ENCODE measurements at places on chromosomes 11 and 22.

DNA sequence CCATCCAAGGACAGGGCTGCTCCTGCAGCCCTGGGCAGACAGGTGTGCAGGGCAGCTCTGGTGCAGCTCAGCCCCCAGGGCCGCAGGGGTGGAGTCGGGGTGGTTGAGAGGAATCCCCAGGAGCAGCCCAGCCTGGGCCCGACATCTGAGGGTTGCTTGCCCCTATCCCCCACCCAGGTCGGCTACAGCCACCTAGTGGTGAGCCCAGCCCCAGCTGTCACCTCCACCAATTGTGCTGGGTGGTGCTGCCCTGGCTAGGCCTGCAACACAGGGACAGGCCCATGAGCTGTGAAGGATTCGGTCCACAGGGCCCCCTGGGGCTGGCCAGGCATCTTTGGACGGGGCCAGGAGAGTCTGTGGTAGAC, 29.6 kb downstream of the RTN4R start:
- peak; percentile 5 for DNase-seq

- DNase-seq: no peak
Observed at GRCh38 chr11:76201672-76202412, 4.5 kb downstream of the WNT11 start.

DNA sequence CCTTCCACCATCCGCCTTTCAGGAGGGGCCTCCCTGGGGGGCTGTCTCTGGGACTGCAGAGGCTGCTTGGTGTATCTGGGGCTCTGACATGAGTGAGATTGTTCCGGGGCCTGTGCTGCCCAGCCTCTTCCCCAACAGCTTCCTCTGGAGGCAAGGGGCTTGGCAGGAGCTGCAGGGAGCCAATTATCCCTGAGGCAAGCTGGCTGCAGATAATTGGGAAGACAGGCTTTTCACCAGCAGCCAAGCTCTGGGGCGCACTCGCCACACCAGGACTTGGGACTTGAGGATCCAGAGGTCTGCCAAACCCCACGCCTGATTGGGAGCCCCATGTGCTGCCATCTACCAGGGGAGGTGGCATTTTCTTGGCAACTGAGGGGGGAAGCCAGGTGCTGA, 15.6 kb upstream of the RTN4R start:
- DNase-seq: no peak

- DNase-seq: no peak
Observed at GRCh38 chr11:47914743-47915142, 65.6 kb upstream of the PTPRJ start.

- DNase-seq: no peak
Observed at GRCh38 chr11:135009125-135009524, 597.1 kb upstream of the B3GAT1 start.

DNA sequence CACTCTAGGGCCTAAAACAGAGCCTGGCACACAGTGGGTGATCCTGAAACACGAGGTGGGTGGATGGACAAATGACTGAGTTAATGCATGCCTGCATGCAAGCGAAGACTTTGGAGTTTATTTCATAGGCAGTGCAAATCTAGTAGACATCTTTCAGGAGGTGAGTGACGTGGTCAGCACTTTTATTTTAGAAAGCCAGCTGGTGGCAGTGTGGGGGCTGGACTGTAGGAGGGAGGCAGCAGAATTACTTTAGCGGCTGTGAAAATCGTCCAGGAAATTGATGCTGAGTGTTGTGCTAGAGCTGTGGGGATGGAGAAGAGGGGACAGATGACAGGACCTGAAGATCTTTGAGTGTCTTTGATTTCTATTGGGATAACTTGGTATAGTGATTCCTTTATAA, 47.1 kb downstream of the BMAL1 start:
- DNase-seq: no peak

DNA sequence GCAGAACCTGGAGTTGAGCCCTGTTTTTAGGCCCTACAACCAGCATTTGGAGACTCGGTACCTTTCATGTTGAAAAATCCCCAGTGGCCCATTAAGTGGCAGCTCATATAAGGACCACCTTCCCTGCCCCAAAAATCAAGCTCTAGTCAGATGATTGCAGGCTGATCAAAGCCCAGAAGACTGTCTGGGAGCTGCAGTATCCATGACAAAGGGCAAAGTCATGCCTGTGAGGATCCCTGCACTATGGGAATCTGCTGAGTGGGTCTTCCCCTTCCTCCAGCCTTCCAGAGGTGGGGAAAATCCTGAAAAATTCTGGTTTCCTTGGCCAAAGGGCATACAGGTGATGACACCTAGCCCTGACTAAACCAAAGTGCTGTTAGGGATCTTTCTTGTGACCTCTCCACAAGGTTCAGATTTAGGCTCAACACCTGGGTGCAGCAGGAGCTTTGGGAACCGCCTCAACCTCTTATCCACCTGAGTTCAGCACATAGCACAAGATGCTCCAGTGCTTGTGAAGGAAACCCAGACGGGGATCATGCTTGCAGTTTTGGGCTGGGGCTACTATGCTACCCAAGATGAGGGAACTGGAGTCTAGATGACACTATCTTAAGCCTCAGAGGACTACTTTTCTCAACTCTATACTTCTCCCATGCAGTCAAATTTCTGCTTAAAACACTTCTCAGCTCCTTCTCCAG, 1.2 kb upstream of the TRIM3 start:
- DNase-seq: no peak

DNA sequence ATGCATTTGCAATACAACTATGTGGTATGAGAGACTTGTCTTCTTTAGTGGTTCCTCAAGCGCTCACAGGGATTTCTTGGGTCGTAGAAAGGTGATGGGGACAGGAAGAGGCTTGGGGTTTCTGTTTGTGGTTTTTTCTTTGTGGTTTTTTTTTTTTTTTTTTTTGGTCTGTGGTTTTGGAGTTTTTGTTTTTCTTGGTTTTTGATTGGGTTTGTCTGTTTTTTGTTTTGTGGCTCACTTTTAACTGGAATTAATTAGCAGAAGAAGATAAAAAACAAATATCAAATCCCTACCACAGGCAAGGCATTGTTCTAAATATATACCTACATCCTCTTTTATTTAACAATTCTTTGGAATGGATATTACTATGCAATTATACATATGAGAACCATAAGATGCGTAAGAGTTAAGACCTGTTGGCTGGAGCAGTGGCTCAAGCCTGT, 5.5 kb downstream of the TTC28 start:
- peak; percentile 85 for DNase-seq

GRCh38 chr11:66956689-66957290, 1.4 kb downstream of the PC start:
- peak; percentile 97 for DNase-seq

- peak; percentile 38 for DNase-seq
Observed at GRCh38 chr11:17389211-17389956, 925 bp upstream of the KCNJ11 start.

GRCh38 chr11:16895306-16895705, 118.9 kb downstream of the PLEKHA7 start:
- DNase-seq: no peak

DNA sequence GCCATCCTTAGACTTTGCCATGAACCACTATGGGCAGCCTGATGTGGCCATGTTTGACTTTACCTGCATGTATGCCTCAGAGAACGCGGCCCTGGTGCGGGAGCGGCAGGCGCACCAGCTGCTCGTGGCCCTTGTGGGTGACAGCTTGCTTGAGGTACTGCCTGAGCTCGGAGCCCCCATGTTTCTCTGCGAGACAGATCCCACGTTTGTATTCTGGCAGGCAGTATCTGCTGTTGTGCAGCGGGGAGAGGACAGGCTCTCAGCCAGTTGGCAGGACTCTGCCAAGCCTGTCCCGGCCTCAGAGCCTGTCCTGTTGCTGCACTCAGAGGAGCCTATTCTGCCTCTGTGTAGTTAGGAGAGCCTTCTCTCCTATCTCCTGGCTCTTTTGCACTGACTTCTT, 109.9 kb downstream of the MICAL2 start:
- no peak for DNase-seq

GRCh38 chr11:47004595-47005033, 68.1 kb downstream of the CSTPP1 start:
- peak; percentile 99 for DNase-seq

DNA sequence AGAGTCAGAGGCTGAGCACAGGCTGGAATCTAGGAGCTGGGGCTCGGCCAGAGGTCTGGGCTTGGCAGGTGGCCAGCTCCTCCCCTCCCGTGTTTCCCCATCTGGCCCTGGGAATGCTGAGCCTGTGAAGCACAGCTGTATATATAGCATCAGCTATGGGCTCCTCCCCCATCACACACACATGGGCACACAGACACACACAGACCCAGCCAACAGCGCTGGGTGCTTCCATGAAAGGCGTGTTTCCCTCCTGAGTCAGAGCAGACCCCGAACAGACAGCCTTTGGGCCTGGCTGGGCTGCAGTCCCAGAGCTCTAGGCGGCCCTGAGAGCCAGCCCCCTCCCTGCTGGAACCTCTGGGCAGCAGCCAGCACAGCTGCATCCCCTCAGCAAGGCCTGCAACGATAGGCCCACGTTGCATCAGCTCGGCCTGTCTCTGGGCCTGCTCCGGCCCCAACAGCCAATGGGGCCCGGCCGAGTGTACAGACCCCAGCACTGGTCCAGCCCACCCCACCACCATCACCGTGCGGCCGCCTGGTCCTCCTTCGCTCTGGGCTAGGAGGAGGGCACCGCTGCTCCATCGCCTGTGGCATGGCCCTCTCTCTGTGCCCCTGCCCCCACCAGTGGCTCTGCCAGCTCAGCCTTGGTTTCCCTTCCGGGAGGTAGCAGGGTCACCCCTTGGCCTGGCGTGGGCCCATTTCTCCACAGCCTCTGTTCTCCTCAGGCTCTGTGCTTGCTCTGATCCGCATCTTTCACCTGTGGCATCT, 7.6 kb upstream of the SERPINH1 start:
- DNase-seq: peak; percentile 100

- no peak for DNase-seq
Observed at GRCh38 chr22:42440728-42441127, 8.5 kb upstream of the NFAM1 start.

DNA sequence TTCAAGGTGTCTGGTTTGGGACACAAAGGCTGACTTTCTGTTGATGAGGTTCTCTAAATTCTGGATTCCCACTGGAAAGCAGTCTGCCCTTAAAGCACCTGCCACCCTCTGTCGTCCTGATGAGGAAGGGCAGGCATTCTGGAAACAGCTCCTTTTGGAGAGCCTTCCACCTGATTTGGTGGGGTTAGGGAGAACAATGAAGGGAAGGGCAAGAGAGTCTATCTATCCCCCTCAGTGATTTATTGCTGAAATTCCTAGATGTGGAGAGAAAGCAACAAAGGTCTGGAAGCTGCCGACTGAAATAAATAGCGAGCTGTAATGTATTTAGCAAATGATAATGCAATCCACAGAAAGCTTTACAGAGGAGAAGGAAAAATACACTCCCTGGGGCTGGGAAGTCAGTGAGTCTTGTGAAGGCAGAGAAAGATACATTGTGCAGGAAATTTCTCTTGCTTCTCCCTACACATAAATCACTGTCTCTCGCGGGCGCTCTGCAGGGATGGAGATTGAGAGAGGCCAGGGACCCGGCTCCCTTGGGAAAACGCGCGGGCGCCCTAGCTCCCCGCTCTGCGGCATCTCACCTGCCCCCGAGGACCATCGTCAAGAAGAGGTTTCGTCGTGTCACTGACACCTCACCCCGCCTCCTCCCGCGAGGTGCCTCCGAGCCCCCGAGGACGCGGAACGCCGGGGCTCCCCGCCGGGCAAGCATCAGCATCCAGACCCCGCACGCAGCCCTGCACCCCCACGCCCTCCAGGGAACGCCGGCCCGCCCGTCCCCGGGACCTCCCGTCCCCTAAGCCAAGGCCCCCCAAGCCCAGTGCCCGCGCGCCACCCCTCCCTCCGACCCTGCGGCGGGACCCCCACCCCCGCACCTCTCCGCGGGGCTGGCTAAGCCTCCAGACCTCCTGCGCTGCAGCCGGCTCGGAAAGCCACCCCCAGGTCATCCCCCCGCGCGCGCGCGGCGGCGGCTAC, 673 bp downstream of the CDON start:
- DNase-seq: peak; percentile 28

GRCh38 chr11:69000831-69001242, 12.2 kb downstream of the MRGPRF start:
- peak; percentile 74 for DNase-seq

DNA sequence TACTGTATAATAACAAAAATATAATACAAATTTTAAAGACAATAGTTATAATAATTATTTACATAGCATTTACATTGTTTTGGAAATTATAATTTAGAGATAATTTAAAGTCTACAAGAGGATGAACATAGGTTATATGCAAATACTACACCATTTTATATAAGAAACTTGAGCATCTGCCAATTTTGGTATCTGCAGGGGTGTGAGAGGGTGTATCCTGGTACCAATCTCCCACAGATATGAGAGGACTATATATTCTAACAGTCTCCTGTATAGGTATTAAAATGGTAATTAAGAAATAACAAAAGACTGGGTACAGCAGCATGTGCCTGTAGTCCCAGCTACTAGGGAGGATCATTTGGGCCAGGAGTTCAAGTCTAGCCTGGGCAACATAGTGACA, 134.4 kb downstream of the APOL5 start:
- no peak for DNase-seq

- peak; percentile 30 for DNase-seq
Observed at GRCh38 chr11:84292006-84292405, 1005.8 kb upstream of the CCDC90B start.

GRCh38 chr22:18995327-18995711, 59.2 kb upstream of the PRODH start:
- DNase-seq: no peak

DNA sequence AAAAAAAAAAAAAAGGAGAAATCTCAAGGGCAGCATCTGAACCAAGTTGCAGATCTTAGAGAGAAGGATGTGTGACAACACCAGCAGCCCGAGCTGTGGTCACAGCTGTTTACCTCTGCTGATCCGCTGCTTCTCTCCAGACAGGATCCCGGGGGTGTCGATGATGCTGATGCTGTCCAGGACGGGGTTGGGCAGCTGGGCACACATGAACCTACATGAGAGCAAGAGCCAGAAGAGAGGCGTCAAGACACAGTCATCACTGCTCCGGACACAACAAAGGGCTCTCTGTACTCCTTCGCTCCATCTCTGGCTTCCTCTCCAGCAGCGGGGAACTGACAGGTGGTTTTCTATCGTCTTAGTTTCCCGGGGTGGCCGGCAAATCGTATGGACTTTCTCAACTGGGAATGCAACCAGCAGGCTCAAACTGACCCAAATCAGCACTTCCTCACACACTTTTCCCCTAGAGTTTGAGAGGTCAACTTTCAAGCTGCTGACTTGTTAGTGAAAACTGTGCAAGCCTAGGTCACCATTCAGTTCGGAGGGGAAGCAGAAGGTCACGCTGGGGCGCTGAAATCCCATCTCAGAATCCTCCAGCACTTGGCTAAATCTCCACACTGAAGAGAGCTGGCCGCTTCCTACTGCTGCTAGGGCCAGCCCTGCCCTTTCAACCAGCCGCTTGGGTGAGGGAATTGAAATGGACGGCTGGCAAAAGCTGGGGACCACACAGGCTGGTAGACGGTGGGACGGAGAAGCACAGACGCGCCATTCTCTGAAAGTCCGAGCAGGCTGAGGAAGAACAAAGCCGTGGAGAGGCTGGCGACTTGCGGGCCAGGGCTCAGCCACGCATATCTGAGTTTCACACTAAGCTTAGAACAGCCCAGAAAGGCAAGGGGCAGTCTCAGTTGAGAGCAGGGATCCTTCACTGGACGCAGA, 3.8 kb downstream of the EHD1 start:
- DNase-seq: no peak

Measured in choroid plexus epithelial cell (primary cell).